Hair follicular keratinocyte (primary cell): ENCODE measurements at places on chromosomes 11 and 22. TPM values are rescaled to one million over a fixed set of nuclear protein-coding genes. Genes with fewer than 3 reads are reported as not detected.

Gene PNPLA5
- total RNA-seq: not detected in 2 replicates

Gene C11orf52
- total RNA-seq: 1.2 TPM in 1 of 2 replicates, not detected in the other

Gene XRCC6
- 273 and 461 TPM in 2 replicates for total RNA-seq

Gene NAALADL1
- total RNA-seq: 13.0 and 32.8 TPM in 2 replicates
